ENCODE measurements at places on chromosomes 3 and 15.

GRCh38 chr3:122974764-122975162 is 52.8 kb downstream of the SEMA5B start:
- DNase-seq, result no peak

- DNase-seq, result no peak
These were observed 14.6 kb upstream of the PIGZ start for GRCh38 chr3:196983186-196983585.

DNA sequence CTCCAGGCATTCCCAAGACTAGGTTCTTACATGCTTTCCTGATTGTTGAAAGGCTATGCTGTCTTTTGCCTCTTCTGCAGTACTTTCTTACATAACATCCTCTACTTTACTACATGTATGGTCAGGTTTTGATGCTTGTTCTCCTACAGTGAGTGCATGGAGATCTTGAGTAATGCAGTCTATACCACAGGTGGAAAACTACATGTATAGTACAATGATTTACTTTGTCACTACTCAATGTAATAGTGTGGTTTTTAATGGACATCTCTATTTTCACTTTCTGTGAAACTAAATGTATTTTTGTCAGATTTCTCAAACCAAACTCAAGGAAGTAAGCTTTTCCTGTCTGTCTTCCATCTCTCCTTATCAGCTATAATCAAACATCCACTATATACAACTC is 657.0 kb downstream of the TUSC7 start:
- DNase-seq, result no peak

DNA sequence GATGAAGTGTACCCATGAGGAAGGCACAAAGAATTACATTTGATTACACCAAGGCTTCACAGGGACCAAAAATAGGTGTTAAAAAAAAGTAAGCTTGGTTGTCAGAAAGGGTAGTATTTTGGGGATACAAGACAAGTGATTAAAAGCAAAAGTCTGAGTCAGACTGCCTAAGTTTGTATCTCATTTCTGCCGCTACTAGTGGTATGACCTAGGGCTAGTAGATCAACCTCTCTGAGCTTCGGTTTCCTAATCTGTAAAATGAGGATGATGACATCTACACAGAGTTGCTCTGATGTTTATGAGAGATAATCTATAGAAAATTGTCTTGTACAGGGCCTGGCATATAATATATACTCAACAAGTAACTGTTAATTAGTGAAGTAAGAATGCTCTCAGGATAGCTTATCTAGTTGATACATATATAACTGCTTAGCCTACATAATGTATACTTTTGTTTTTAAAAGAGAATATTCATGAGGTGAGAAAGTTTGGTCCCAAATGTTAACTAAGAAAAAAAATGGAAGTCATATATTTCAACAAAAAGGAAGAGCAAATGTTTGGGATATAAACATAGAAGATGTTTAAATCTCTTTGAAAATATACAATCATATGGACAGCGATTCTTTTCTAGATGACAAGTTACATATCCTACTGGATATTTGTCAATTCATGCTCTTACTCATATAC is 163.0 kb upstream of the SLC2A2 start:
- DNase-seq, result no peak

- DNase-seq, result no peak
These were observed 424.3 kb upstream of the TPRG1 start for GRCh38 chr3:188747489-188747888.

GRCh38 chr3:139629033-139629432 is 48.7 kb downstream of the NMNAT3 start:
- no peak for DNase-seq

DNA sequence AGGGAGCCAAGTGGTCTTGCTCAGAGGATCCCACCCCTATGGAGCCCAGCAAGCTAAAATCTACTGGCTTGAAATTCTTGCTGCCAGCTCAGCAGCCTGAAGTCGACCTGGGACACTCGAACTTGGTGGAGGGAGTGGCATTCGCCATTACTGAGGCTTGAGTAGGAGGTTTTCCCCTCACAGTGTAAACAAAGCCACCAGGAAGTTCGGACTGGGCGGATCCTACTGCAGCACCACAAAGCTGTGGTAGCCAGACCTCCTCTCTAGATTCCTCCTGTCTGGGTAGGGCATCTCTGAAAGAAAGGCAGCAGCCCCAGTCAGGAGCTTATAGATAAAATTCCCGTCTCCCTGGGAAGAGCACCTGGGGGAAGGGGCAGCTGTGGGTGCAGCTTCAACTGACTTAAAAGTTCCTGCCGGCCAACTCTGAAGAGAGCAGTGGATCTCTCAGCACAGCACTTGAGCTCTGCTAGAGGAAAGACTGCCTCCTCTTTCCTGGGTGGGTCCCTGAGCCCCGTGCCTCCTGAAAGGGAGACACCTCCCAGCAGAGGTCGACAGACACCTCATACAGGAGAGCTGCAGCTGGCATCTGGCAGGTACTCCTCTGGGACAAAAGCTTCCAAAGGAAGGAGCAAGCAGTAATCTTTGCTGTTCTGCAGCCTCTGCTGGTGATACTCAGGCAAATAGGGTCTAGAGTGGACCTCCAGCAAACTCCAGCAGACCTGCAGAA is 576.3 kb upstream of the NECTIN3 start:
- DNase-seq, result no peak

- DNase-seq, result no peak
These were observed 43.6 kb downstream of the EDEM1 start for GRCh38 chr3:5231074-5231473.
